ENCODE measurements at places on chromosomes 4 and X. TPM values are rescaled to one million over a fixed set of nuclear protein-coding genes. Genes with fewer than 3 reads are reported as not detected.

The EDA2R gene
- total RNA-seq: 0.21 TPM

The PABPC4L gene
- total RNA-seq: 0.29 TPM

The GAB1 gene
- 42.9 TPM for total RNA-seq

The GAGE12J gene
- not detected for total RNA-seq

The WDFY3 gene
- 73.2 TPM for total RNA-seq

The GDPD2 gene
- total RNA-seq: 32.1 TPM

The CT45A1 gene
- not detected for total RNA-seq

The BANK1 gene
- total RNA-seq: 1.3 TPM

The LINC00632 gene
- total RNA-seq: 25.2 TPM

The GPAT3 gene
- 6.0 TPM for total RNA-seq

The PALLD gene
- total RNA-seq: 71.8 TPM

The GASK1B gene
- total RNA-seq: 10.8 TPM

The COX7B2 gene
- not detected for total RNA-seq

The RASGEF1B gene
- 58.2 TPM for total RNA-seq

The RNF128 gene
- 20.0 TPM for total RNA-seq

The SLC25A31 gene
- not detected for total RNA-seq

The EDA gene
- total RNA-seq: 5.8 TPM

The XPNPEP2 gene
- 5.0 TPM for total RNA-seq

The NAA11 gene
- total RNA-seq: not detected

The CXCL13 gene
- total RNA-seq: 0.34 TPM

The STAP1 gene
- not detected for total RNA-seq

The BRS3 gene
- not detected for total RNA-seq

The CT47B1 gene
- not detected for total RNA-seq

The DTHD1 gene
- not detected for total RNA-seq

The HSFX2 gene
- total RNA-seq: not detected

The PDHA1 gene
- total RNA-seq: 77.3 TPM

The RAP1GDS1 gene
- 28.4 TPM for total RNA-seq

The ITIH6 gene
- total RNA-seq: not detected

The AKAP4 gene
- not detected for total RNA-seq

The NLGN4X gene
- 2.2 TPM for total RNA-seq

The ARHGAP6 gene
- 3.3 TPM for total RNA-seq

The CXCL10 gene
- 0.64 TPM for total RNA-seq

The RAB40AL gene
- 1.0 TPM for total RNA-seq

The RAB40A gene
- total RNA-seq: 0.53 TPM

The SMS gene
- 21.8 TPM for total RNA-seq

The PNMA5 gene
- not detected for total RNA-seq

The GAGE12E gene
- total RNA-seq: not detected

The ARL9 gene
- 0.55 TPM for total RNA-seq

The C4orf46 gene
- 3.1 TPM for total RNA-seq

The CYTL1 gene
- 0.71 TPM for total RNA-seq

The TAB3 gene
- 39.6 TPM for total RNA-seq

The NLGN3 gene
- total RNA-seq: 0.52 TPM

The GSX2 gene
- total RNA-seq: 0.81 TPM
